Ecto neural progenitor cell (in vitro differentiated cells): ENCODE measurements at places on chromosomes 12 and 14.

GRCh38 chr12:65567820-65568219 is 256.5 kb upstream of the HMGA2 start:
- no peak for DNase-seq

GRCh38 chr12:124878795-124879516 is 15.3 kb upstream of the SCARB1 start:
- no peak for DNase-seq

DNA sequence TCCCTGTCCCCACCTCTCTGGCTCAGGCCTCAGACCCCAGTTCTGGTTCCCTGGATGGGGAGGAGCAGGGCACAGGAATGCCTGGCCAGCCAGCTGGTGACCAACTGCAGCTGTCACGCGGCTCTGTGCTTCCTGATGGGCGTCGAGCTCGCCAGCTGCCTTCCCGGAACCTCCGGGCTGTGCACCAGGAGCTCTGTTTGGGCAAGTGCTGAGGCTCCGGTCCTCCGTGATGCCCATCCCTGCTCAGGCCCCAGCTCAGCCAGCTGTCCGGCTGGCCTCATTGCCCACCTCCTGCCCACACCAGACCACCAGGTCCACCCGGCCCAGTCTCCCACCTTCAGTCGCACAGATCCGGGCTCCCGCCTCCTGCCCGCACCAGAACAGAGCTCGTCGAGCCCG is 4.8 kb downstream of the IFFO1 start:
- no peak for DNase-seq

DNA sequence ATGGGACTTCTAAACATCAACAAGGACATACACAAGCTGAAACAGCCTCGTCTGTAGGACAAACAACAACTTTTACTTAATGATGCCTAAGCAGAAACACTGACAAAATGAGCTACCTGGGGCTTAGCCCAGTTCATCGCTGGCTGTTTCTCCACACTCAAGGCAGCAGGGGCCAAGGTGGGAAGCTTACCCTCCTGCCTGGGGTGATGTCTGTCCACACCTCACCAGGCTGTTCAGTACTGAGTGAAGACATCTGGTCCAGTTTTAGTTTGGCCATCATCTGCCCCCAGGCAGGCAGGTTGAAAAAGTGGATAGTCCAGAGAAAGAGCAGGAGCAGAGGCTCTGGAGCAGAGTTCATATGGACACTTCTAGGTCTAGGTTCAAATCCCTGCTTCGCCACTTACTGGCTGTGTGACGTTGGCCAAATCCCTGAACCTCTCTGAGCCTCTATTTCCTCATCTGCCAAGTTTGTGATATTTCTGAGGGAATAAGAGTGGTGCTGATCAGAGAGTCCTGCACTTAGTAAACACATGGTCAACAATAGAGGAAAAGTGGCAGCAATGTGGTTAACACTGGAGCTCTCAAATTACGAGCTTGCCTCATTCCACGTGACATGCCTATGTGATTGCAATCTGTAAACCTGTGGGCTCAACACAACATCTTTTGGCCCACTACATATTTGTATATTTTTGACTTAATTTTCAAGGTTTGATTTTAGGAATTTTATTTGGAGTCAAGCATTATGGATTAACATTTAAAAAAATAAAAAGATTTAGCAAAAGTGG is 720.1 kb upstream of the TMEM132C start:
- no peak for DNase-seq

DNA sequence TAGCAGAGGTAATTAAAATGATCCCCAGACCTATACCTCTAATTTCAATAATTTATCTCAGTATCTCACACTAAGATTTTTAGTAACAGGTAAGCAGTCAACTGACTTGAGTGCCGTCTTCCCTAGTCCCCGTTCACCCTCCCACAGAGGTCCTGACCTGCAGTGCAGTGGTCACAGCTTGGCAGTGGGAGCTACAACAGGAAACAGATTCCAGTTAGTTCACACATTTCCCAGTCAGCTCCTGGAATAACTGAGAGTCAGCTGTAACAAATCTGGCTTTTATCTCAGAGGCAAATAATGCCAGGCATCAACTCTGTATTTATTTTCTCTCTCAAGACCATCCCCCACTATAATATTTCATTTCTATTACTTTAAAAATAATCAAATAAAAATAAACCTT is 308.2 kb downstream of the ATP23 start:
- no peak for DNase-seq

DNA sequence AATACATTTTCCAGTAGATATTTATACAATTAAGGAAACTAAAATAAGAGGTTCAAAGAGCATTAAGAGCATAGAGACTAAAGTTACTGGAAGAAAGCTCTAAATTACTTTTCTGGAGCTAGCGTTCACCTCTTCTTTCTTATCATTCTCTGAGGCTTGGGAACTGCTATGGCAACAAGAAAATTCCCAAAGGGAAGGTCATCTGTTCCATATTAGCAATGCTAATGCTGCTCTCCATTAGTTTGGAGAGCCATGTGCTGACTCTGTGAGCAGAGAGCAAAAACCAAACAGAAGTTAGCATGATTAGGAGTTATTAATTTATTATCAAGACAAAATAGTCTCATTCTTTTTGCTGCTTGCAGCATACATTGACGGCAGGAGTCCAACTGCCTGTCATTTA is 143.1 kb upstream of the SLC16A7 start:
- DNase-seq, result no peak

- DNase-seq, result peak; percentile 95
These were observed at the start of the genes LRRIQ1 and TSPAN19 for GRCh38 chr12:85036234-85036707. Gene LRRIQ1 (plus strand): TSS chr12:85036351. CDS start chr12:85038177, 1,826 bp downstream. Gene TSPAN19 (minus strand): TSS chr12:85036277. CDS start chr12:85029946, 6,331 bp downstream.

- DNase-seq, result no peak
These were observed 4.7 kb upstream of the C1R start for GRCh38 chr12:7096979-7097378.

DNA sequence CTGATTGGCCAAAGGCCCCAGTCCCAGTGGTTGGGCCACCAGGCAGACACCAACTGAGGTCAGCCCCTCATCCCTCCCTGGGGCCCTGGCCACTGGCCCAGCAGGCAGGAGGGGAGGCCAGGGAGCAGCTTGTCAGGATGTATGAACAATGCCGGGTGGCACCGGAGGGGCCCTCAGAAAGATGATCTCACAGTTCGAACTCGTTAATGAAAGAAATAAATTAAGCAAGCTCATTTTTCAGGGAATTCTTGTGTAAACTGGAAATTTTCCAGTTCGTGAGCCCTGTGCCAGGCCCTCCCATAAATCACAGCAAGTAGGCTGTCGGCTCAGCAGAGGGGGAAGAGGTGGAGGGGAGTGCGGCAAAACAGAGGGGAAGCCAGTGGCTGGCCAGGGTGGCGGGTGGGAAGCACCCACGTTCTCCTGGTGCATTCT is 177.0 kb upstream of the VASH1 start:
- DNase-seq, result no peak

DNA sequence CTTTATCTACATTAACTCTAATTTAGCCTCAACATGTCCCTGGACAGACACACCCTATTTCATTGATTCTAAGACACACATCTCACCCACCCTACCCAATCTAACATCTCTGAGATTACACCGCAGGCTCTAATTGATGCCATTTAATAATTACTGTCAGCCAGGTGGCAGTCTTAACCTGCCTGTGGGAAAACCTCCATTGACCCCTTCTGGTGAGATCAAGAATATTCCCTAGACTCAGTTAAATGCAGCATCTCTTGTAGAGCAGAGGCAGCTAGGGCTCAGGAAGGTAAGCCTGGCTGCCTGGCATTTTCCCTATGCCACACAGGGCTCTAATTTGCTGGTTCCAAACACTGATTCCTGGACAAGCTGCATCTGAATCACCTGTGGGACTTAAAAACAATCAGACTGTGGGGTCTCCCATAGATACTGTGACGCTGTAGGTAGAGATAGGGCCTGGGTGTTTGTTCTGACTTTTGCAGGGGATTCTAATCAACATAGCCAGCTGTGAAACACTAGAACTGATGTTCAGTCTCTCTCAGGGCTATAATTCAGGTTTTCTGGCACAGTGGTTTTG is 14.3 kb downstream of the MCRS1 start:
- no peak for DNase-seq

DNA sequence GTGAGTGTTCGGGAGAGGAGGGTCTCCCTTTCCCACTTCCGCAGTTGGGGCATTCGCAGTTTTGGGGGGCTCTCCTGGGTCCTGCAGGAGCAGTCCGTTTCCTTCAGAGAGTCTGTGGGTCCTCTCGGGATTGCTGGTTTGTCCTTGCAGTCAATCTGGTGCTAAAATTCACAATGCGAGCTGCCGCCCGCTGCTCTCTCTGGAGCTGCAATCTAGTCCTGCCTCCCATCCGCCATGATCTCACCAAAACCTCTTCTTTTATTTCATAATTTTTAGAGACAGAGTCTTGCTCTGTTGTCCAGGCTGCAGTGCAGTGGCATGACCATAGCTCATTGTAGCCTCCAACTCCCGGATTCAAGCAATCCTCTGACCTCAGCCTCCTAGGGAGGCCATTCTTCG is 22.5 kb downstream of the RNFT2 start:
- DNase-seq, result no peak

DNA sequence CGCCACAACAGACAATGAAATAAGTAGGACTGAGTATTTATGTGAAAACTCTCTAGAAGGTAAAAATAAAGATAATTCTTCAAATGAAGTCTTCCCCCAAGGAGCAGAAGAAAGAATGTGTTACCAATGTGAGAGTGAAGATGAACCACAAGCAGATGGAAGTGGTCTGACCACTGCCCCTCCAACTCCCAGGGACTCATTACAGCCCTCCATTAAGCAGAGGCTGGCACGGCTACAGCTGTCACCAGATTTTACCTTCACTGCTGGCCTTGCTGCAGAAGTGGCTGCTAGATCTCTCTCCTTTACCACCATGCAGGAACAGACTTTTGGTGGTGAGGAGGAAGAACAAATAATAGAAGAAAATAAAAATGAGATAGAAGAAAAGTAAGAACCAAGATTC is 82.7 kb downstream of the VEZT start:
- DNase-seq, result no peak

- DNase-seq, result no peak
These were observed 39.5 kb upstream of the NT5DC3 start for GRCh38 chr12:103880299-103881142.

- no peak for DNase-seq
These were observed 15.4 kb downstream of the MRPL42 start for GRCh38 chr12:93482721-93483120.

- no peak for DNase-seq
These were observed 33.4 kb upstream of the TXNRD1 start for GRCh38 chr12:104182144-104182543.

DNA sequence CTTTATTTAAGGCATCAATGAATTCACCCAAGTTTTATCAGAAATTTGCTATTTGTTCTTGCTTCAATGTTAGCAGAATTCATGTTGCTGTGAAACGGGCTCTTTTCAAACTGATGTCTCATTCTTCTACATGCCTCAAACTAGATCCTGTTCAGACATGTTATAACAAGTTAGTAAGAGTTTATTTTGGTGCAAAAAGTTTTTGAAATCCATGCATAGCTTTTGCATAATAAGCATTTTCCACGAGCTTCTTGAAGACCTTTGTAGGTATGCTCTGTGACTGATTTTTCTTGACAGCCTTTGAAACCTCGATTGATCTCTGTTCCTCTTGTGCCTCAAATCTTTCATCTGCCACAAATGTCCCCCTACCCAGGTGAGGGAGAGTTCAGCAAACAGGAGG is 275.2 kb downstream of the FOXN3 start:
- no peak for DNase-seq

- DNase-seq, result peak; percentile 58
These were observed 2.5 kb downstream of the SCN8A start for GRCh38 chr12:51593539-51593938.

- no peak for DNase-seq
These were observed 13.7 kb upstream of the TROAP start for GRCh38 chr12:49309386-49309785.

DNA sequence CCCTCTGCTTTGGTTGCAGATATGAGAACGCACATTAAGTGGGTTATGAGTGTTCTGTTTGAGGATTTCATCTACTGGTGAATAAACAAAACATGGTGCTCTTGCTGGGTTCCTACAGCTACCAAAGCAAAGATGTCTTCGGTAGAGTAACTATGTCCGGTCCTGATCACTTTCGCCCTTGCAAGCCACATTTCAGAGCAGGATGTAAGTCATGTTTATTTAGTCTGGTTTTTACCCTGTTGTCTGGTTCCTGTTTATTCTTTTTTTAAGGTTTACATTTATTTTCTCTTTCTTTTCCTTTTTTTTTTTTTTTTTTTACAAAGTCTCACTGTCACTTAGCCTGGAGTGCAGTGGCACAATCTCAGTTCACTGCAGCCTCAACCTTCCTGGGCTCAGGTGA is 99.2 kb downstream of the VEZT start:
- DNase-seq, result no peak

DNA sequence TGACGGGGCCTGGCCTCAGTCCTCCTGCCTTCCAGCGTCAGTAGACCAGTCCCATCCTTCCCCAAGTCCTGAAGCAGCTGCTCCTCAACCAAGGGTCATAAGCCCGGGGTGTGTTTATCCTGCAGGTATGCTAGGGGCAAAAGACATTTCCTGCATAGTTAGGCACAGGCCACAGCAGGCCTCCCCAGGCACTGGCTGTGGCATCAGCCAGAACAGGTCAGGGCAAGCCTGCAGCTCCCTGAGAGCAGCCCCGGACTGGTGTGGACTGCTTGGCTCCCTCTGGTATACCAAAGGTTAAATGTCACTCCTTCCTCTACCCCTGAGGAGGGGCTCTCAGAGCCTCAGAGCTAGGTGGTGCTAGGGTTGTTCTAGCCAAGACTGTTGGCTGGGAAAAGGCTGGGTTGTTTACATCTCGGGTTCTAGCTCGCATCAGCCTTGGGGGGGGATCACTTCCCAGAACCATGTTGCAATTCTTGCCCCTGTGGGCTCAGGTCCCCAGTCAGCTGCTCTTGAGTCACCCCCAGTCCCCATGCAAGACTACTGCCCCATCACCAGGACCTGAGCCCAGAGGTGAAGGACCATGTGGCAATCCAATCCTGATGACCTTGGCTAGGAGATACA is 2.9 kb downstream of the MMP14 start:
- no peak for DNase-seq

DNA sequence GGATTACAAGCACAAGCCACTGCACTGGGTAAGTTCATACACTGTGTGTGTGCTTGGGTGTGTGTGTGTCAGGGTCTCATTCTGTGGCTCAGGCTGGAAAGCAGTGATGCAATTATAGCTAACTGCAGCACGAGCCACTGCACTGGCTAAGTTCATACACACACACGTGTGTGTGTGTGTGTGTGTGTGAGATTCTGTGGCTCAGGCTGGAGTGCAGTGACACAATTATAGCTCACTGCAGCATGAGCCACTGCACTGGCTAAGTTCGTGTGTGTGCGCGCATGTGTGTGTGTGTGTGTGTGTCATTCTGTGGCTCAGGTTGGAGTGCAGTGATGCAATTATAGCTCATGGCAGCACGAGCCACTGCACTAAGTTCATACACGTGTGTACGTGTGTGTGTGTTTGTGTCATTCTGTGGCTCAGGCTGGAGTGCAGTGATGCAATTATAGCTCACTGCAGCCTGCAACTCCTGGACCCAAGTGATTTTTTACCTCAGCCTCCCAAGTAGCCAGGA is 85.4 kb downstream of the HECTD1 start:
- no peak for DNase-seq

GRCh38 chr12:7758766-7759140 is 6.3 kb upstream of the NANOGNB start:
- DNase-seq, result no peak

GRCh38 chr12:131138638-131139362 is 185.1 kb downstream of the ADGRD1 start:
- DNase-seq, result peak; percentile 46
